ENCODE measurements at places on chromosomes 2 and 18.

- no peak for DNase-seq
Observed at GRCh38 chr2:239966853-239967552, 58.1 kb downstream of the NDUFA10 start.

DNA sequence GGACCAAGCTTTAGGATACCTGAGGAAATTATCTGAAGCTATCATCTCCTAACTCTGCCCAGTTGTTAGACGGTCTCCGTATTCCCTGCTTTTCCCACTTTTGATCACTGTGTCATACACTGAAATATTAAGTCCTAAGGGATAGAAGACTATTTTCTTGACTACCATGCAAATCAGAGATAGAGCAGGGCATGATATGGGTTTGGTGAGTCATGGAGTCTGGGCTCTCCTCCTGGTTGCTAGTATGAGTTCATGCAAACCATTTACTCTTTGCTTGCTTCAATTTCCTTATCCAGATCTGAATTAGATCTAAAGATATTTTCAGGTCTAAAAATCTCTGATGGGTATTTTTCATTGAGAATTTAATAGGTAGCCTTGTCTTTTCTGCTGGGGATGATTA is 55.0 kb downstream of the EHBP1 start:
- DNase-seq = no peak

GRCh38 chr18:55088000-55088401 is 128.7 kb upstream of the CCDC68 start:
- DNase-seq = no peak

- DNase-seq = peak; percentile 99
Observed at GRCh38 chr2:68441179-68441993, 25.7 kb downstream of the FBXO48 start.

GRCh38 chr2:18005411-18005810 is 126.9 kb downstream of the KCNS3 start:
- no peak for DNase-seq

DNA sequence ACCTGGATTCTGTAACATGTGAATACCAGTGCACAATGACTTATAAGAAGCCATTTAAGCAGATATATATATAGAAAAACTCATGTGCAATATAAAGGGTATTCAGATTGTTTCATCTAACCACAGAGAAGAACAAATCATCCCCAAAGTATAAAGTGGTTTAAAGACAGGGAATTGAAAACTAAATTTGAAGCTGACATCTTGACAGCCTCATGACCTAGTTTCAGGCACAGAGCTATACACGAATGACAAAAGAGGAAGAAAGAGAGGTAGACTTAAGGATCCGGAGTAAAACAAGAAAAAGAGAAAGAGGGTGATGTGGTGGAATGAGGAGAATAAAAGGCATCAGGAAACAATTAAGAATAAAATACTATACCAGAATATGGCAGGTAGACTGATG is 194.5 kb downstream of the EPHA4 start:
- no peak for DNase-seq

DNA sequence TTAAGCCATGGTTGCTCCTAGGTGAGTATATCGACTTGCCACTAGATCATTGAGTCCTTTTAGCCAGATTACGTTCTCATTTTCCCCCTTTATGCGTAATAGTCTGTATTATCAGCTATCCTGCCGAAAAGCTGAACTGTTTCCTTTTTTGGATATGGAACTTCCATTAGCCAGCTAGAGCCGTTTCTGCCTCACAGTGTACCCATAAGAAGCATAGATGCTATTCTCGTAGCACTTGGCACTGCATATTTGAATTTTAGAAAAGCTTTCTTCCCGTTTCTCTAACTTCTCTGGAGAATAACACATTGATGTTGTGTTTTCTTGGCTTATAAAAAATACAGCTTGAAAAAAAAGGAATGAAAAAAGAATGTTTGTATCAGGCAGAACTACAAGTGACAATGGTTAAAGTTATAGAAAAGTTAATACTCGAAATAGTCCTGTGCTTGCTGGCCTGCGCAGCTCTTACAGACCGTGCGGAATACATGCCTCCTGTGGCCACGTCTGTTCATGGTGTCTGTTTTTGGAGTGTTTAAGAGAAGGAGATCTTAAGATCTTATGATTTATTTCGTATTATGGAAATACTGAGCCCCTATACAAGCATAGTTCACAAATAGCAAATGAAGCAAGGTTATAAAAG is 710 bp downstream of the DUSP19 start:
- DNase-seq = peak; percentile 62

DNA sequence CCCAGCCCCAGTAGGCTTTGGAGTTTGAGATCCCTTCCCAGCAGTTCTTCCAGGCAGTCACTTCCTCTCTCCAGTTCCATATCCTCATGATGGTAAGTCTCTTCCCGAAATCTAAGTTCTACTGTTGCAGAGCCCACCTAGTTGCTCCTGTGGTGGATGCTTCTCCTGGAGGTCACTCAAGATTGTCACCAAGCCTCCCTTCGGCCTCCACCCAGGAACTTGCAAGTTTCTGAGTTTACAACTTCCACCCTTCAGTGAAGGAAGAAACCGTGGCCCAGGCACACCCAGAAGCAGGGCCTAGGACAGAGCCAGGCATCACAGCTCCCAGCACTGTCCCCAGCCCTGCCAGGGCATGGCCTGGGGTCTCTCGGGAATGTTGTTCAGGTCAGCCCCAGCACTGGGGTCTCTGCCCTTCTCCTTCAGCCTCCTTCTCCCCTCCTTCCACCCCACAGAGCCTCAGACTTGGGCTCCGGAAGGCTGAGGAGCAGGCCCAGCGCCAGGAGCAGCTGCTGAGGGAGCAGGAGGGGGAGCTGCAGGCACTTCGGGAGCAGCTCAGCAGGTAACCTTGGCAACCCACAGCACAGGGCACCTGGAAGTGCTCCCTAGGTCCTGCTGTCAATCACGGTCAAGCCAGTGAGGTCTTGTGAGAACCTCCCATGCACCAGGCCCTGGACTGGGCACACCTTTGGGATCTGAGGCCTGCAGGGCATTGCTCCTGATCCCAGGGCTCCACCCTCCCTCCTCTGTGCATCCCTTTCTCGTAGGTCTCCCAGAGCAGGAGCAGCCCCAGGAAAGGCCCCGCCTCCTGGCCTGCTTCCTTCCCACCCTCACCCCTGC is 7.1 kb downstream of the RUFY4 start:
- no peak for DNase-seq

GRCh38 chr18:56952026-56952425 is 194.9 kb upstream of the BOD1L2 start:
- DNase-seq = no peak

- DNase-seq = no peak
Observed at GRCh38 chr2:221343524-221343923, 228.6 kb downstream of the EPHA4 start.

DNA sequence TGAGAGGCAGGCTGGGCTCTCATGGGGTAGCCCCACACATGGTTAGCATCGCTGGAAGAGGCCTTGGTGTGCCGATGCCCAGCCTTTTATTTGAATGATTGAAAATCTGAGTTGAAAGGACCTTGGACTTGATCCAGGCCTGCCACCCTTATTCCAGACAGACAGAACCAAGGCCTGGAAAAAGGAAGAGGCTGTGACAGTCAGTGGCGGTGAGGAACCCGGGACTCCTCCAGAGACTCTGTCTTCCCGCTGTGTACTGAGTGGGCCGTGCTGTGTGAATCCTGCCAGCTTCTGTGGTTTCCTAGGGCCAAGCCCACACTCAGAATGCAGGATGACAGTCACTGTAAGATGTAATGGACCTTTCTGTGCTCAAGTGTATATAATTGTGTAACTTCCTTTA is 218.5 kb downstream of the LDLRAD4 start:
- DNase-seq = no peak

DNA sequence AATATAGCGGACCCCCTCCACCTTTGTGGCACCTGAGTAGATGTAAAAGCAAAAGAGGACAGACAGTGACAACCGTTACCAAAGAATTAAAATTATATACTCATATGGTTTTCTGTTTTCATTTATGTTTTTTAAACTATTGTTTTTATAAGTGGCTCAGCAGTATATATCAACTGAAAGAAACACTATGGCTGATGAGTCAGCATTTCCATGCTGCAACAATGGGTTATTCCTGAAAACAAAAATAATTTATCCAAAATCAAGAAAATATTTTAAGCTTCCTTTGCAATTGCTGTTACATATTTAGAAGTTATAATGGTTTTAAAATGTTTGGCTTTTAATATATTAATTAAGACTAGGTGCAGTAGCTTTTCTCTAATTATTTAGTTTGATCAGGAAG is 17.7 kb downstream of the MRPS9 start:
- DNase-seq = peak; percentile 35

DNA sequence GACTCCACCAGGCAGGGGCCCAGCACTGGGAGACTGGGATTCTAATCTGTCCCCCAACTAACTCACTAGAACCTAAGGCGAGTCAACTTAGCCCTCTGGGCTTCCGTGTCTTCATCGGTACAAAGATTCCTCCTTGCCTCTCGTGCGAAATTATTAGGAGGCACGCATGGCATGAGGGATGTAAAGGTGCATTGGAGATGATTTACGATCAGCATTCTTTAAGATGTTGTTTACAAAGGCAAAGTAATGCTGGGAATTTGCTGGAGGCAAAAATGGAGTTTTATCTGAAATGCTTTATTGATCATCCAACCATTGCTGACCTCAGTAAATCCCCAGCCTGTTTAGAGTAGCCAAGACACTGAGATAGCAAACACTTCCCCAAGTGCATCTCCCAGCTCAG is 171.8 kb upstream of the KLHL29 start:
- no peak for DNase-seq

DNA sequence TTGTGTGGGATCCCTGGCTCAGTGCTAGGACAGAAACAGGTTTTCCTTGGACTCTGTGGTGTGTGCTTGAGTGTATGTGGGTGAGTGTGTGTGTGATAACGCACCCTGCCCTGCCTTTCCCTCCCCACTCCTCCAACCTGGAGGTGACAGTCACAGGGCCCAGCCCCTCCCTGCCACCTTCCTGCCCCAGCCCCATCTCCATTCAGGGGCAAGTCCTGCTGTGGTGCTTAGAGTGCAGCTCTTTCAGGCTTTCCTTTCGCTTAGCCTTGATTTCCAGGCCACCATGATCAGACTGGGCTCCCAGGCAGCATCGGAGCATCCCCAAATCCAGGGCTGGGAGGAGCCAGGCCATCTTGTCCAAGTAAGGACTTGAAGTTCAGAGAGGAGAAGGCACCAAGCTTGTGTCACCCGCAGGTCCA is 185.2 kb downstream of the ZFP36L2 start:
- no peak for DNase-seq

- peak; percentile 92 for DNase-seq
Observed at GRCh38 chr2:238203973-238204683, 633 bp upstream of the ILKAP start.

- no peak for DNase-seq
Observed at GRCh38 chr2:145302451-145302850, 782.5 kb upstream of the ZEB2 start.

- DNase-seq = no peak
Observed at GRCh38 chr2:13240061-13240460, 523.3 kb downstream of the TRIB2 start.

DNA sequence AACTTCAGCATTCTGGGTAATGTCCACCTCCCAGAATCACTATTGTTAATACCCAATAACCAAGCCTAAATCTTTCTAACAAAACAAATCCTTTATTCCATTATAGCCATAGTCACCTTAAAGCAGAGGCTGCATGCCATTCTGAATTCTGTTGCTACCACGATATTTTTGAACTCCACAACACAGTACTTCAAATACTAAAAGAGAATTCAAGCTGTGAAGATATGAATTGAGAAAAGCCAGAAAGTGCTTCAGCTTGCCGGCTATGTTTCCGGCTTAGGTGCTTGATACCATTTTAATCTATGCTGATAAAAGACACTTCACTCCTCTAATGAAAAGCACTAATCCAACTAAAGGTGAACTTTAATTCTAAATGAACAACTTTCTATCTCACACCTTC is 41.3 kb downstream of the GAREM1 start:
- DNase-seq = no peak

DNA sequence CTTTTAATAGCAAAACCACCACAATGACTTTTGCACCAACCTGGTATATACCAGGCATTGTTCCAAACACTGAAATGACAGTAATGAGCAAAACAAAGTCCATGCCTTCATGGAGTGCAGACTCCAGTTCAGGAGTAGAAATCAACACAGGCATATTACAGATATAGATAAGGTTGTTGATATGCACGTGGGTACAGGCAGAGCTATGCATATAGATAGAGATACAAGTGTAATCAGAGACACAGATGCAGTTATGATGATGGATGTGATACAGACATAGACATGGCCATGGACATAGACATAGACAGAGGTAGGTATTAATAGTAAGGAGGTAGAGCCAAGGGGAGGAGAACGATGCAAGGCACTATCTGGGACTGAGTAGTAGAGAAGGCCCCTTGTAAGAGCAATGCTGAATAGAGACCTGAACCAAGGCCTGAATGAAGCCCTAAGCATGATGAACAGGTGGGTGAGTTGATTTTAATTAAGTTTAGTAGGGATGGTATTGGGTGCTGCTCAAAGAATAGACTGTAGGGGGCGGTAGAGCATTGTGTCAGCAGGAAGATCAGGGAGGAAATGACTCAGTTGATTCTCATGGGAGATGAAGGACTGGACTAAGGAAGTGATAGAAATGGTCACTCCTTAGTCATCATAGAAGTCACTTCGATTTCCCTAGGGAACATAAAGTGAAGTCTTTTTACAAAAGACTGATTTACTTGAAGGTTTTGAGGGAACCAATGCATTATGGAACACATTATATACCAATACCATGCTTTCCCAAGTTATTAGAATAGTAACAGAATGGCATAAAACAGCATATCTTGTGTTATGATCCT is 39.4 kb downstream of the CMPK2 start:
- DNase-seq = peak; percentile 92

GRCh38 chr18:55018602-55019001 is 59.3 kb upstream of the CCDC68 start:
- DNase-seq = no peak

- DNase-seq = no peak
Observed at GRCh38 chr2:9264301-9264700, 57.7 kb downstream of the ASAP2 start.

GRCh38 chr2:8217468-8218030 is 464.3 kb upstream of the ID2 start:
- no peak for DNase-seq

- no peak for DNase-seq
Observed at GRCh38 chr2:36812196-36812595, 115.7 kb downstream of the VIT start.

GRCh38 chr18:55422456-55423180 is 165.4 kb downstream of the TCF4 start:
- DNase-seq = no peak

DNA sequence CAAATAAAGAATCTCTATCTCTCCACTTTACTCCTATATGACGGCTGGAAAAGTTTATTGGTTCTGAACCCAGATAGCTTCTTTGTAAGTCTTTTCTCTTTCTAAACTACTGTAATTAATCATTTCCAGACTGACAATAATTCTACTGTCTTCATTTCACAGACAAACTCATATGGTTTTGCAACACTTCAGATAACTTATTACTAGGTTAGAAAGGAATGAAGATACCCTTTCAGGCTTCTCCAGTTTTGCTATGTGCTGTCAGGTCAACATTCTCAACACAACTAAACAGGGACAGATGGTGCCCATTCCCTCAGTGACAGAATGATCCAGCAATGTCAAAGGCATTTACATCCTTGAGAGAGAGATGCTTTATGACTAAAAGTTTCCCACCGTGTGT is 198.5 kb upstream of the ITGA4 start:
- no peak for DNase-seq

Data from hematopoietic multipotent progenitor cell treated with erythropoietin and hydrocortisone succinate and interleukin-3 and kit ligand, for 6 days (in vitro differentiated cells).